Natural killer cell (primary cell): ENCODE measurements at places on chromosomes 5 and 9.

GRCh38 chr9:93240891-93241334 is 57.0 kb downstream of the WNK2 start:
- DNase-seq: no peak

GRCh38 chr5:142133330-142134206 is 25.0 kb downstream of the NDFIP1 start:
- DNase-seq: no peak

- DNase-seq: no peak
These were observed 236.8 kb upstream of the POU5F2 start for GRCh38 chr5:93978222-93978621.

GRCh38 chr5:76855961-76856360 is 6.1 kb downstream of the S100Z start:
- peak; percentile 50 for DNase-seq

DNA sequence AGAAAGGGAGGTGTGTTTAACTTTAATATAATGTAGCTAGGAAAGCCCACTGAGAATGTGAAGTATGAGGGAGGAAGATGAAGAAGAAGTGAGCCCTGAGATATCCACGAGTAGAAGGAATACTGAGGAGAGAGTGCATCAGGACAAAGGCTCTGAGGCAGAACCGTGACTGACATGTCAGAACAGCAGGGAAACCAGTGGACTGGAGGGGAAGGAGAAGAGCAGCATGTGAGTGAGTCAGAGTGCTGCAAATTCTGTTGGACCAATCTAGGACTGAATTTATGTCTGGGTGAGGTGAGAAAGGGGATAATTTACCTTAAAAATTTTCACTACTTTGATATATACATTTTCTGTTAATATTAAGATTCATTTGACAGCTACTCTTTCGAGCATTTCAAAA is 110.3 kb downstream of the ST8SIA4 start:
- DNase-seq: no peak

GRCh38 chr9:131734165-131734610 is 5.7 kb downstream of the RAPGEF1 start:
- peak; percentile 43 for DNase-seq

DNA sequence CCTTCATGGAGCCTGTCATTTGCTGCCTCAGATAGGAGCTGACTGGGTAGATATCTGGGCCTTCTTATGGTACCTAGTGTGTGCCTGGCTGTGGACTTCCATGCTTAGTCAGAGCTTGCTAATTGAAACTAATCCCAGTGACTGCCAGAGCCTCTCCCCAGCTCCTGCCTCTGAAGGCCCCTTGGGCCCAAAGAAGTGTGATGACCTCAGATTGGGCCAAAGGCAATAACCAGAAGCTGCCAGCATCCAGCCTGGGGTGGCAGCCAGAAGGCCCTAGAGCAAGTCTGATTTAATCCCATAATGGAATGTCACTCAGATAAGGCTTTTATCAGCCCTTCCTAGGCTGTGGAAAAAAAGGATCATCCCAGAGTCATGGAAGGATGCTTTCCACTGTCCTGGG is 17.1 kb upstream of the CDC23 start:
- DNase-seq: no peak

DNA sequence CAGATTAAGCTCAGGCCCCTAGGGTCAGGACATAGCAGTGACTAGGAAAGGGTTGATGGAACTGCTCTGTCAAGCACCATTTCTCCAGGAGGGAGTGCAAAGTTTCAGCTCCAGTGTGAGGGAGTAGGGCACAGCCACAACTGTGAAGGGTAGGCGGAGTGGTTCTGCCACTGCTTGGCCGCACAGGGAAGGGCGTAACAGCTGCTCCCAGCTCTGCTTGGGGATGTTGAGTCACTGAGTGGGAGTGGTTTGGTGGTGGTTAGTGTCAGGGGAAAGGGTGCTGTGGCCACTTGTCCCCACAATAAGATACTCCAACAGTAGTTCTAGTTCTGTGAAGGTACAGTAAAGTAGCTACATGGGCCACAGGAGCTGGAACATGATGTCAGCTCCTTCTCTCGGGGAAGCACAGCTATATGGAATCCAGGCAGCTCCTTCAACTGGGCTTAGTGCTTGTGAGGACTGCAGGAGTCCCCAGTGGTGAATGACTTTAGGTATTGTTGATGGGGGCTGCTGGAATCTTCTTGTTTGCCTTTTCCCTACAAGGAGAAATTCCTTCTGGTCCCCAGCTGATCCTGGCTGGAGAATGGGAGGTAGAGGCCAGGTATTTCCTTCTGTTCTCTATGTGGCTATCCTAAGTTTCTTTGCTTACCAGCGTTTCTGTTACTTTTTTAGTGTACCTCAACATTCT is 314.5 kb downstream of the SPATA31D1 start:
- no peak for DNase-seq

DNA sequence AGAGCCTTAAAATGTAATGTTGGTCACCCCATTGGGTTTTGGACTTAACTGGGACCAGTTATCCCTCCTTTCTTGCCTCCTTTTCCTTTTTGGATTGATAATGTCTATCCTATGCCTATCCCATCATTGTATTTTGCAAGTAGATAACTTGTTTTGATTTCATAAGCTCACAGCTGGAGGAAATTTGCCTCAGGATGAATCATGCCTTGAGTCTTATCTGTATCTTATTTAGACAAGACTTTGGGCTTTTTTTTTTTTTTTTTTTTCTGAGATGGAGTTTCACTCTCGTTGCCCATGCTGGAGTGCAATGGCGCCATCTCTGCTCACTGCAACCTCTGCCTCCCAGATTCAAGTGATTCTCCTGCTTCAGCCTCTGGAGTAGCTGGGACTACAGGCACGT is 443.3 kb downstream of the DNAH5 start:
- no peak for DNase-seq

- no peak for DNase-seq
These were observed 24.9 kb upstream of the SLC25A51 start for GRCh38 chr9:37928552-37929430.

- DNase-seq: no peak
These were observed 188.3 kb downstream of the GADD45G start for GRCh38 chr9:89793124-89793495.
